ENCODE measurements at places on chromosomes 1 and 21. TPM values are rescaled to one million over a fixed set of nuclear protein-coding genes. Genes with fewer than 3 reads are reported as not detected.

GRCh38 chr1:211327346-211327921, 801 bp downstream of the TRAF5 start:
- peak; percentile 95 for DNase-seq

- no peak for DNase-seq
Measured at GRCh38 chr1:176552217-176552991, 89.4 kb downstream of the PAPPA2 start.

DNA sequence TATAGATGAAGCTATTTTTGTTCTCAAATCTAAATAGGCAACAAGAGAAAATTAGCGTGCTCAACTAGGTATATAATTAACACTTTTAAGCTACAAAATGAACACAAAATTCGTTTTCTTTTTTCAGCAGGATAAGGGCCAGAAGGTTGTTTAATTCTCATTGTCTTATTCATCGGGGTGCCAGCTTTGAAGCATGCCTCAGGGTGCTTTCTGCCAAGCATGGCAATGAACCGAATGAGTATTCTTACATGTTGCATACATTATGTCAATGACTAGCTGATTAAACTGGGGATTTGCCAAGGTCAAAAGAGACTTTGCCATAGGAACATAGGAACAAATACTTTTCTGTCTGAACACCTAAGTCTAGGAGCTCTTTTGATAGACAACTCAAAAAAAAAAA, 102.0 kb upstream of the MAP1LC3C start:
- no peak for DNase-seq

DNA sequence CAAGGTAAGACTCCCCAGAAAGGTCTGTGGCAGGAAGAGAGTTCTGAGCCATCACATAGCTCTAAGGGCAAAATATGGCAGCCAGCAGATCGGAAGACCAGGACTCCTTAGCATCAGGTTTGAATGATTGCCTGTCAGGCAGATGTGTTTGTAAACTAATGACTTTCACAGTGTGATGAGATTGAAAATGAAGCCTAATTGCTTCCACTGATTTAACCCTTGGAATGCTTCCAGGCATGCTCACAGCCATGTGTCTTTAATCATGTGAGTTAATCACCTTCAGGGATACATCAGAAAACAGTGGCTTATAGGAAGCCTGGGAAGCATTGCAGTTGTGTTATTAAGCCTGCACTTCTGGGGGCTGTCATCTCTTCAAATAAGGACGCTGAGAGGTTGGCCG, 82.8 kb downstream of the LRRC53 start:
- no peak for DNase-seq

- no peak for DNase-seq
Measured at GRCh38 chr1:172122381-172122780, 281.1 kb downstream of the DNM3 start.

- no peak for DNase-seq
Measured at GRCh38 chr1:84912726-84913554, 19.9 kb upstream of the LPAR3 start.

GRCh38 chr1:48499211-48499735, 27.3 kb upstream of the SPATA6 start:
- no peak for DNase-seq

Gene NPHS2
- not detected for total RNA-seq

DNA sequence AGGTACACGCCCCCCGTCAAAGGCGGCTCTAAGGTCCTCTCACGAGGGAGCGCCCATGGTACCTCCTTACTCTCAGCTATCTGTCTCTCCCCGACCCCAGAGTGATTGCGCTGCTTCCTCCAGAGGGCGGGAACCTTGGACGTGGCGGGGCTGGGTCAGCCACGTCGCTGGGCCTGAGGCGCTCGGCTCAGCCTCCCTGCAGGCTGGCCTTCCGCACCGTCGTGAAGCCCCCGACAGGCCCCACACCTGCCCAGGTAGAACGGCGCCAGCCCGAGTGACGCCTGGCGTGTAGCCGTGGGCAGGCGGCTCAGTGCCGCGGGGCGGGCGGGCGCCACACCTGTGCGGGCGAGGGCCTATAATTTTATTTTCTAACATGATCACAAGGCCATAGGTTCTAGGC, 122.2 kb upstream of the BEND5 start:
- no peak for DNase-seq

GRCh38 chr1:184889902-184890301, 84.4 kb downstream of the NIBAN1 start:
- DNase-seq = no peak

DNA sequence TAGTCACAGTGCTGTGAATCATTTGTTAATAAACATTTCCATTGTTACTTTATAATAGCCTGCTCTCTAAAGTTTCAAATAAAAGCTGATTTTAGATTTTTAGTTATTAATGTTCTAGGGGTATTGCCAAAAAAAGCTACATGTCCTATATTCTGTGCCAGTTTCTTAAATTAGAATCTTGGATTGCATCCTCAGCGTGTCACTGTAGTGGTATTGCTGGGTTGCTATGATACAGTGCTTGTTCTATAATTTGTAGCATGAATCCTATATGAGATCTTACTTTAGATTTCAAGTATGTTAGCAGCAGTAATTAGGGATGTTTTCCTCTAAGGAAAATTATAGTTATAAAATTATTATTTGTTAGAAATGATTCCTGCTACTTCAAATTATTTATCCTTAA, 16.4 kb downstream of the PPP2R5A start:
- peak; percentile 49 for DNase-seq

Gene S100A1
- 0.29 TPM for total RNA-seq

GRCh38 chr1:30702823-30703222, 20.6 kb downstream of the MATN1 start:
- no peak for DNase-seq

- DNase-seq = no peak
Measured at GRCh38 chr1:183871142-183871541, 66.2 kb downstream of the RGL1 start.

- DNase-seq = no peak
Measured at GRCh38 chr1:194512957-194513356, 1326.5 kb upstream of the B3GALT2 start.

Gene RGL1
- total RNA-seq = 24.6 TPM

Gene NUF2
- 1.8 TPM for total RNA-seq

DNA sequence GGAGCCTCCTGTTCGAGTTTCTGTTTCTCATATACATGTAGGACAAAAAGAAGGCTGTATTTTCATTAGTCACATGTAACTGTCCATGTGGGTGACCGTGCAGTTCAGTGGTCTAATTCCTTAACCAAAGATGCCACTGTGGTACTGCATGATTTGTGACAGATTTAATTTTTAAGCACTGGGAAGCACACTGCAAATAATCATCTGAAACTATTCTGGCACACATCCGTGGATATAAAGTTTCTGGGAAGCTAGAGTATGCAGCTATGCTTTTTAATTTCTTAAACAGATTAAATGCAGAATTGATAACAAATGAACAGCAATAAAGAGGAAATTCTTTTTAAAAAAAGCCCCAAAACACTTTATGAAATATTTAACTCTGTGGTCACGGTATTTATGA, 254.8 kb downstream of the LMO4 start:
- DNase-seq = no peak

DNA sequence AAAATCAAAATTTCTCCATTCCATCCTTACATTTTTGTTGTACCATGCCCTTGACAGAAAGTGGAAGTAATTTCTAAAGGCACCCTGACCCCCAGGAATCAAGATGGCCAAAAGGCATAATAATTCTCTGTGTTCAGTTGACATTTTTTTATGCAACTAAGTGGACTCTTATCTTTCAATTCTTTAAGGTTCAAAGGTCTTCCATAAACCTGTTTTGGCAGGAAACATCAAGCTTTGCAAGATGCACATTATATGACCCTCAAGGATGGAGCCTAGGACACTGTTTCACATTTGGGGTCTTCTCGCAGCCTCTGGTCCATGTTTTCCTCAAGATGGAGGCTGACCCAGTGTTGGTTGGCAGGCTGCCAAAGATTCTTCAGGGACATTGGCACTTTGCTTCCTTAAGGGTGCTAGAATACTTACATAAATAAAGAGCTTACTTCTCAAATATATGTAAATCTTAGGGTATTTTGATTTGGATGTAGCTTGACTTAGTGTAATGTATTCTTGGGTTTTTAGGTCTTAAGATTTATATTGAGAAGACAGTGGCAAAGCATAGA, 48.0 kb upstream of the COG2 start:
- no peak for DNase-seq

DNA sequence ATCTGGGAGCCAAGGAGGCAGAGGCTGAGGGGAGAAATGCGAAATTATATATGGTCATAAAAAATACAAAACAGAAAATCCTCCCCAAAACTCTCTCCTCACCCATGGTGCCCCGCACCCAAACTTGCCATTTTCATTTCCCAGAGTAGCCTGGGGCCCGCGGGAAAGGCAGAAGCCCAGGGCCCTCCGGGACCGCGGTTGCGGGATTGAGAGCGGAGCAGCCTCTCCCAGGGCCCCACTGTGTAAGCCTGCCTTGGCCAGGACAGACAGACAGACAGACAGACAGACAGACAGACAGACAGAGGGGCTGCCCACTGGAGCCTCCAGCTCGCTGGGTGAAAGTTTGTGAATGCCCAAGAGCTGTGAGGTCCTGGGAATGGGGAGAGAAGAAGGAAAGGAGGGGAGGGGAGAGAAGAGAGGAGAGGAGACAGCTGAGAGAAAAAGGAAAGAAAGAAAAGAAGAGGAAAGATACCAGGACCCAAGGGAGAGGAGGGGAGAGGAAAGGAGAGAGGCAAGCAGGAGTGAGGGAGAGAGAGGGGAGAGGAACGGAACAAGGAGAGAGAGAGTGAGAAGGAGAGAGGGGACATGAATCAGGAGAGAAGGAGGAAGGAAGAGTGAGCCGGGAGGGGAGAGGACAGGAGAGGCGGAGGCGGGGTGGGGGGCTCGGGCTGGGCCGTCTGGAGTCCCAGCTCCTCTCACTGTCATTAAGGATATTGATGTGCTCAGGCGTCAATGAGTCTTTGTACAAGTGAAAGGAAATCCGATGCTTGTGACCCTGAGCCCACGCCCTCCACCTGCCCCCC, 69.3 kb upstream of the CASZ1 start:
- DNase-seq = peak; percentile 38

GRCh38 chr21:37513383-37513782, 146.8 kb downstream of the DYRK1A start:
- no peak for DNase-seq

DNA sequence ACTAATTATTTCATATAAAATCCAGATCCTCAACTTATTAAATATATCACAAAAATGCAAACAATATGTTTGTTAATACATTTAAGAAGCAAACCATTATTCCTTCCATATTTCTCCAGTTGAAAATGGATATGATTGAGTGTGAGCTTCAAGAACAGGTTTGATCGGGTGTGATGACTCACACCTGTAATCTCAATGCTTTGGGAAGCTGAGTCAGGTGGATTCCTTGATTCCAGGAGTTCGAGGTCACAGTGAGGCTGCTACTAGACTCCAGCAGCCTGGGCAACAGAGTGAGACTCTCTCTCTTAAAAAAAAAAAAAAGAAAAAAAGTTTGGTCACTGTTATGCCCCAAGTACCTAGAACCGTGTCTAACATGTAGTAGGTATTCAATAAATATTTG, 42.9 kb upstream of the RRP15 start:
- no peak for DNase-seq

DNA sequence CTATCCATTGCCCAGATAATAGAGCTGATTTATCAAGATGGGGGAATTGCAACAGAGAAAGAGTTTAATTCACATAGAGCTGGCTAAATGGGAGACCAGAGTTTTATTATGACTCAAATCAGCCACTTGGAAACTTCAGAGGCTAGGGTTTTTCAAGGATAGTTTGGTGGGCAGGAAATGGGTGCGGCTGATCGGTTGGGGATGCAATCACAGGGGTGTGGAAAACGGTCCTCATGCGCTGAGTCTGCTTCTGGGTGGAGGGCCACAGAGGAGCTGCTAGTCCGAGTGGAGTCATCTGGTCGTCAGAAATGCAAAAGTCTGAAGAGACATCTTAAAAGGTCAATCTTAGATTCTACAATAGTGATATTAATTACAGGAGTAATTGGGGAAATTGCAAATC, 32.0 kb upstream of the FAM89A start:
- DNase-seq = no peak

- no peak for DNase-seq
Measured at GRCh38 chr1:47024141-47024801, 802 bp downstream of the CYP4X1 start.

Gene ITLN2
- not detected for total RNA-seq

Gene AGL
- 17.7 TPM for total RNA-seq

Gene MRPL39
- 26.5 TPM for total RNA-seq

Gene RGS4
- total RNA-seq = 130 TPM

Gene ATP1A4
- total RNA-seq = not detected

Gene FALEC
- 0.36 TPM for total RNA-seq

Gene LCA5L
- 2.9 TPM for total RNA-seq

GRCh38 chr1:12087797-12088314, 24.8 kb downstream of the TNFRSF8 start:
- DNase-seq = no peak

GRCh38 chr1:97780884-97781283, 139.9 kb downstream of the DPYD start:
- no peak for DNase-seq

Gene BRDT
- total RNA-seq = not detected

Gene S100A7A
- not detected for total RNA-seq

Gene CYP2J2
- total RNA-seq = not detected

Gene SPRR2G
- total RNA-seq = not detected

Gene CYP4B1
- total RNA-seq = not detected

GRCh38 chr1:163082971-163083370, 13.8 kb downstream of the RGS4 start:
- DNase-seq = no peak

DNA sequence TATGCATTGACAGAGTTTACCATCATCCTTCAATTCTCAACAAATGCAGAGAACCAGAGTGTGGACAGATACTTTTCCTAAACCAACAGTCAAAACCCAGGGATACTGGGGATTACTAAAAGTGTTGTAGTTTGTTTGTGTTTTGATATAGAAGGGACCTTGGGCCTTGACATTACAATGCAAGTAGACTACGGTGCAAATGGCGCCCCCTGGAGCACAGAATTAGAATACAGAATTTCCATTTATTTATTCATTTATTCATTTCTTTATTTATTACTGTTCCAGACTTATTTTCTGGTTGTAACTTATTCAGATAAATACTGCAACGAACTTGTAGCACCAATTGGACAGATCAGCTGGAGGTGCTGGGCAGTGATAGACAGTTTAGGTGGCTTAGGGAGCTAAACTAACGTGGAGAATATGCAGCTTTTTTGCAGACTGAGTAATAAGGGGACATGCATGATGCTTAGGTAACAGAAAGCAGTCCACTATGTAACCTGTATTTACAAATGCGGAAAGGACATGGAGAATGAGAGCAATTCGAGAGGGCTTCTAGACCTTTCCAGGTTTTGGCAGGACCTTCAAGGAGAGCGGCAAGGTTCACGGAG, 42.6 kb downstream of the KIRREL1 start:
- DNase-seq = no peak

- no peak for DNase-seq
Measured at GRCh38 chr1:182149411-182149965, 88.0 kb upstream of the ZNF648 start.

GRCh38 chr1:213693864-213694263, 293.9 kb upstream of the PROX1 start:
- no peak for DNase-seq

- peak; percentile 99 for DNase-seq
Measured at GRCh38 chr1:25568834-25569596, 25.6 kb downstream of the LDLRAP1 start.

Gene NUAK2
- 3.6 TPM for total RNA-seq

Data from osteoblast (primary cell).